WTC11 (cell line): ENCODE measurements at places on chromosomes 6 and 20. TPM values are rescaled to one million over a fixed set of nuclear protein-coding genes. Genes with fewer than 3 reads are reported as not detected.

- H3K36me3 ChIP-seq: no peaks in the 10 kb centered on the region
- DNase-seq: no peak
- no peak overlapping the region for H3K27ac ChIP-seq
- H3K27me3 ChIP-seq: no peaks in the 10 kb centered on the region
- no peak overlapping the region for H3K4me3 ChIP-seq
- H3K4me1 ChIP-seq: peaks cover 3% of the 10 kb centered on the region
Measured at GRCh38 chr6:38221251-38221650, 401.7 kb downstream of the ZFAND3 start.

- no peaks in the 10 kb centered on the region for H3K36me3 ChIP-seq
- H3K27ac ChIP-seq: no peak overlapping the region
- peaks cover 35% of the 10 kb centered on the region for H3K4me1 ChIP-seq
- H3K27me3 ChIP-seq: no peaks in the 10 kb centered on the region
- no peak for DNase-seq
Measured at GRCh38 chr6:96301781-96302180, 219.8 kb upstream of the UFL1 start.

The IER3 gene
- total RNA-seq: 61.2 to 82.4 TPM (median 61.5 TPM) in 3 replicates

GRCh38 chr6:111984081-111984480 is 69.8 kb upstream of the CCN6 start:
- H3K36me3 ChIP-seq: peaks cover 32% of the 10 kb centered on the region
- H3K27ac ChIP-seq: no peak overlapping the region; the same call in 1 of the 2 replicates
- DNase-seq: no peak
- no peak overlapping the region for H3K4me3 ChIP-seq
- peaks cover 47% of the 10 kb centered on the region for H3K27me3 ChIP-seq

The SLC26A8 gene
- total RNA-seq: 0.46 to 0.80 TPM (median 0.50 TPM) in 3 replicates

DNA sequence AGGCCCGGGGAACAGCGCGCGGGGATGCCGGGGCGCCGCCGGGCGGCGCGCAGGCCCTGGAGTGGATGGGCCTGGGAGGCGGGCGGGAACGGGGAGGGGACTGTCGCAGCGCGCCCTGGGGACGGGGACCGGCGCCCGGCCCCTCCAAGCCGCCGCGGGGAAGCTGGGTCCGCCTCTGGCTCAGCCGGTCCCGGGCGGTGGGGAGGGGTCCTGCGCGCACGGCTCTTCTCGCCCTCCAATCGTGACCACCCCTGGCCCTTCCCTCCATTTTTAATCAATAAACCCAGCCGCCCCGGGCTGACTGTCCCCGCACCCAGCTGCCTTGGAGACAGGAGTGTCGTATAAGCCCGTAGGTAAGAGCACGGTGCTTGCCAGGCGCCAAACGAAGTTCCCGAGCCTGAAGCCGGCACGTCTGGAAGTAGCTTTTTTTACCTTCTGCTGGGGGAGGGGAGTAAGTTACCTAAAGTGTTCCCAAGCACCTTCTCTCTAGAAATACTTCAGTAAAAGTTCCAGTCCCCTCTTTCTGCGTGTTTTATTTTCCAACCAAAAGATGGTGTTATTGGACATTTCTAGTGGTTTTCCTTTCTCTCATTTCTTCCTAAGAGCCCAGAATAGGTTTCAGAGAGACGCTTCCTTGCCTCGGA is 780 bp upstream of the TAF4 start:
- peak; percentile 74 for DNase-seq
- peak overlapping the region; percentile 83 for H3K4me3 ChIP-seq
- H3K27ac ChIP-seq: peak overlapping the region; percentile 95
- H3K27me3 ChIP-seq: no peaks in the 10 kb centered on the region
- peaks cover 50% of the 10 kb centered on the region for H3K4me1 ChIP-seq
- peaks cover 9% of the 10 kb centered on the region for H3K36me3 ChIP-seq

DNA sequence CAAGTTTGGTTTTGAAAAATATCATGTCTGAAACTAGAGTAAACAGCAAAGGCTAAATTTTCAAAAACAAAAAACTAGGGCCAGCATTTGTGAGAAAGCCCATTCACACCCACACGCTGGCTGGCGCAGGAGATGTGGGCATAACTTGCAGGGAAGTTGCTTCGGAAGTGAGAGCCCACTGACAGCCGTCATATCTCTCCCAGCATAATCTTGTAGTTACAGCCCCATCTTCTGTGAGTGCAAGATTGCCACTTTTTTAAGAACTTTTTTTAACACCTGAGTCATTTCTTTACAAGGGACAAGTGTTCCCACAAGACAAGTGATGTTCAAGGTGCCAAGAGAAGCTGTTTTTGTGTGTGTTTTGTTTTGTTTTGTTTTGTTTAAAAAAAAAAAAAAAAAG is 212.5 kb upstream of the CNR1 start:
- H3K4me1 ChIP-seq: peaks cover 33% of the 10 kb centered on the region
- no peak overlapping the region for H3K27ac ChIP-seq
- no peaks in the 10 kb centered on the region for H3K27me3 ChIP-seq
- no peak overlapping the region for H3K4me3 ChIP-seq

DNA sequence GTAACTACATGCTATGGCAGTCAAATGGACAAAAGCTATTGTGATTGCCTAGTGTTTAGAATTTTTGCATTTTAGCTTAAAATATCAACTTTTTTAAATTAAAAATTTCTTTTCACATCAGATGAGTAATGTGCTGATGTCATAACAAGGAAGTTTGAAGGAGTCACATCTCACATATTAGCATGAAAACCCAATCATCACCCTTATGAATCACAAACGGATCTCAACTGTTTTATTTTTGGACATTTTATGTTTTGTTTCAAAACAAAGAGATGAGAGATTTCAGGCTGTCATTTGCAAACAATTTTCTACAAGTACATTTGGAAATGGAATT is 53.6 kb upstream of the TRERF1 start:
- DNase-seq: no peak
- H3K27ac ChIP-seq: no peak overlapping the region
- H3K27me3 ChIP-seq: no peaks in the 10 kb centered on the region; the same call in none of the 2 replicates
- H3K4me1 ChIP-seq: no peaks in the 10 kb centered on the region

- peak overlapping the region; percentile 58 for H3K27ac ChIP-seq
- no peak overlapping the region; the same call in 1 of the 2 replicates for H3K4me3 ChIP-seq
- H3K36me3 ChIP-seq: no peaks in the 10 kb centered on the region
- no peaks in the 10 kb centered on the region for H3K27me3 ChIP-seq
- DNase-seq: no peak
Measured at GRCh38 chr6:684831-685636, 7.9 kb downstream of the EXOC2 start.
